SHP77 treated with DMSO at 0.1 percent for 48 hours (cell line): ENCODE measurements at places on chromosomes 5 and 9.

DNA sequence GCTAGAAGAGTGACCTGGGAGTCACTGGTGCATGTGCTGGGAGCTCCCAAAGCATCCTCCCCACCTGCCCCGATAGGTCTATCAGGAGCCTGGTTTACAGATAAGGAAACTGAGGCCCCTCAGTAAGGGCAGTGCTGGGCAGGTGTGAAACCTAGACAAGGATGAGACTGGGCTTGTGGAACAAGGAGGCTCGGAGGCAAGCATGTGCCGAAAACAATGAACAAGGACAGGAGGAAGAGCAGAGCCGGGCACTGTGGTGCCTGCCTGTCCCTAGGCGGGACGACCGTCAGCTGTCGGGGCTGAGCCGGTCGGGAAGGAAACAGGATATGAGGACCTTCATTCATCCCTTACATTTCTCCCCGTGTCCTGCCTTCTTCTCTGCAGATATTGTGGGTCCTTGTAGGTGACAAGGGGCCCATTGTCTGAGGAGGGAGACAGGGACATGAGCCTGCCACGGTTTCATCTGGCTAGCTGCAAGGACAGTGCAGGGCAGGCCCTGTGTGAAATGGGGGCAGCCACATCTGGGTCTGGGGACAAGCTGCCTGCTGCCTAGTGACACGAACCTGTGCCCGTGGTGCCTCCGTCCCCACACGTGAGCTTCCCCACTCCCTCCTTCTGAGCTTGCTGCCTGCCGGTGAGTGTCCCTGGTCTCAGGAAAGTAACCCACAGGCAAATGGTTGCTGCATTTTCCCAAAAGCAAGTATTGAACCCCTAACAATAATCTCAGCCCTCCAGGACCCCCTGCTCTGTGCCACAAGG lies 18.6 kb downstream of the FGD3 start:
- no peak for DNase-seq

DNA sequence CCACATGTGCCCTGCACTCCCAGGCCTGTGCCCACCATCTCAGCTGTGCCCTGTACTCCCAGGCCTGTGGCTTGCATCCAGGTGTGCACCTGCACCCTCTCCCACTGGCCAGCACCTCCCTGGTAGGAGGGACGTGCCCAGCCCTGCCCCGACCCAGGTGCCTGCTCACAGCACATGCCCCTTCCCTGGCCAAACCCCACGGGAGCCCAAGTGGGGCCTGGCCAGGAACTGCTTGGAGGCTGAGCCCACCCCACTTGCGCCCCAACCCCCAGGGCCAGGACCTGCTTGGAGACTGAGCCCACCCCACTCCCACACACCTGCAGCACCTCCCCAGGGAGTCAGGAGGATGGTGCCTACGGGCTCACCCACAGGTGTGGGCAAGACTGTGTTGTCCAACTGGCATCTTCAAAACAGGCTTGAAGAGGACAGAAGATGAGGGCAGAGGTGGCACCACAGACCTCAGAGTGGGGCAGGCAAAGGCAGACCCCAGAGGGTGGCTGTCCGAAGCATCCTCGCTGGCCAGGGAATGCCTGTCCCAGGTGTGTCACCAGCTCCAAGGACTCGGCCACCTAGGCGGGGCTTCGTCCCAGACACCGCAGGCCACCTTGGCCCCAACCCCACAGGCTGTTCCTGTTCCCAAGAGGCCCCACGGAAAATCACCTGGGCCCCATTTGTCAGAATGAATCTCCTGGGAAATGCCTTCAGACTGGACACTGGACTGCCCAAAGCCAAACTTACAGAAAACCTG lies 10.8 kb downstream of the ZDHHC11B start:
- no peak for DNase-seq

GRCh38 chr9:136854113-136854841 lies 2.1 kb downstream of the MAMDC4 start:
- no peak for DNase-seq

DNA sequence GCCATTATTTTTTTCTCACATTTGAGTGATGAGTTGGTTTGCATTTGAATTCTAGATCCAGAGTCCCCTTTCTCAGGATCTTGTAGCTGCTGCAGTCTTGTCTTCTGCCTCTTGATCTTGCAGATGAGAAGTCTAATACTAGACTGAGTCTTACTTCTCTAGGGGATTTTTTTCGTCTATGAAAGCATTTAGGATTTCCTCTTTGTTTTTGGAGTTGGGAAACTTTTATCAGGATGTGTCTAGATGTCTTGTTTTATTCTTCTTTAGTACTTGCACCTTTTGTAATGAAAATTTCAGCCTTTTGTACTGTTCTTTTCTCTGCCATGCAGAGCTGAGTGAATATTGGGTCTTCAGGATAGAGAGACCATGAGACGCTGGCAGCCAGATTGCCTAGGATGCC lies 65.4 kb downstream of the ZNF618 start:
- DNase-seq: no peak

- DNase-seq: no peak
Measured at GRCh38 chr5:73763300-73764032, 137.5 kb downstream of the ARHGEF28 start.
